ENCODE measurements at places on chromosomes 11 and 22. TPM values are rescaled to one million over a fixed set of nuclear protein-coding genes. Genes with fewer than 3 reads are reported as not detected.

The PDE2A gene
- total RNA-seq, result 1.8 TPM

The NAALAD2 gene
- not detected for total RNA-seq

GRCh38 chr11:125338886-125339811 lies 156.9 kb downstream of the FEZ1 start:
- DNase-seq, result no peak

DNA sequence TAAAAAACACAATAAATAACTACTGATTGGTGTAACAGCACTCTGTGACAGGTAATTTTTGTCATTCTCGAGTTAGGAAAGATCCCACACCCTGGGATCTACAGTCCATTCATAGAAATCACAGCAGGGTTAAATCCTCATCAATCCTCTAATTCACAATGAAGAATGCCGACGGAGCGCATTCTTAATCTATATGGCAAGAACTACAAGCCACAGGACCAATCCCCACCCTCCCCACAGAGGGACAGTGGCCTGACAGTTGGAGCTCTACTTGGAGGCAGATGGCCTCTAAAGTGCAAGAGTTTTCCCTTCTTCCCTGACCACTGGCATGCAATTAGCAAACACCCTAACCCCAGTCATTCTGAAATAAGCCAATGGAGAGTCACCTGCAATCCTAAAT lies 34.2 kb downstream of the TCF20 start:
- DNase-seq, result no peak

- no peak for DNase-seq
Measured at GRCh38 chr11:116661056-116661455, 111.7 kb downstream of the BUD13 start.

- no peak for DNase-seq
Measured at GRCh38 chr11:107102692-107103477, 84.6 kb upstream of the GUCY1A2 start.

GRCh38 chr11:114058026-114058706 lies 1.3 kb upstream of the ZBTB16 start:
- no peak for DNase-seq
